Esophagus squamous epithelium (tissue), 5 donors: ENCODE measurements at places on chromosomes 6 and 20.

DNA sequence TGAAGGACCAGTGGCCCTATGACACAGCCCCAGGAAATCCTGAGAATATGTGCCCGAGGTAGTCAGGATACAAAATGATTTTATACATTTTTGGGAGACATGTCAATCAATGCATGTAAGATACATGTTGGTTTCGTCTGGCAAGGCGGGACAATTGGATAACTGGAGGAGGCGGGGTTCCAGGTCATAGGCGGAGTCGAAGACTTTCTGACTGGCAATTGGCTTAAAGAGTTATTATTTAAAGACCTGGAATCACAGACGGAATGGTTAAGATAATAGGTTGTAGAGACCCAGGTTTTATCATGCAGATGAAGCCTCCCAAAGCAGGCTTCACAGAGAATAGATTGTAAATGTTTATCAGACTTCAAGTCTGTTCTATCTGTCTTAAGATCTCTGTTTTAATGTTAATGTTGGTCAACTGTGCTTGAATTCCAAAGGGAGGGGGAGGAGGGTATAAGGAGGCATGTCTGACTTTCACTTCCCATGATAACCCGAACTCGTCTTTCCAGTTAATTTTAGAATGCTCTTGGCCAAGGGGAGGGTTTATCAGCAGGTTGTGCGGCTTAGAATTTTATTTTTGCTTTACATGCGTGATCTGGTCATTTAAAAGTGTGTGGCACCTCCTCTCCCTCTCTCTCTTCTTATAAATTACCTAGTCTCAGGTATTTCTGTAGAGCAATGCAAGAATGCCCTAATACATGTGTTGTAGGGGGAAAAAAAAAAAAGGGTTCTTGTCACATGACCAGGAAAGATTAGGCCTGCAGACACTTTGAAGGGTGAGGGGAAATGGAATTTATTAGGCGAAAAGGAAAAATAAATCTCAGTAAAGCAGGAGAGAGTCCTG is 230.7 kb downstream of the NFATC2 start:
- no peak for DNase-seq

- DNase-seq = no peak
Measured at GRCh38 chr6:160420969-160421556, 72.9 kb downstream of the SLC22A3 start.

DNA sequence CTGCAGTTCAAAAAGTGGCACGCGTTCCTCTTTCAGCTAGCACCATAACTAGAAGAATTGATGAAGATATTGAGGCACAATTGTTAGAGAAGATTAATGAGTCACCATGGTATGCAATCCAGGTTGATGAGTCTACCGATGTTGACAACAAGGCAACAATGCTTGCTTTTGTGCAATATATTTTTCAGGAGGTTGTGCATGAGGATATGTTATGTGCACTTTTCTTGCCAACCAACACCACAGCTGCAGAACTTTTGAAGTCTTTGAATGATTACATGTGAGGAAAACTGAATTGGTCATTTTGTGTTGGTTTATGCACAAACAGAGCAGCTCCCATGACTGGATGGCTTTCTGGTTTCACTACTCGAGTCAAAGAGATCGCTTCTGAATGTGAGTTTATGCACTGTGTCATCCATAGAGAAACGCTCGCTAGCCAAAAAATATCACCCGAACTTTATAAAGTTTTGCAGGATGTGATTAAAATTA is 129.3 kb upstream of the SLC24A3 start:
- DNase-seq = no peak

- no peak for DNase-seq
Measured at GRCh38 chr6:113047148-113047547, 700.0 kb downstream of the RFPL4B start.

GRCh38 chr6:127950566-127951145 is 49.8 kb upstream of the THEMIS start:
- no peak for DNase-seq

DNA sequence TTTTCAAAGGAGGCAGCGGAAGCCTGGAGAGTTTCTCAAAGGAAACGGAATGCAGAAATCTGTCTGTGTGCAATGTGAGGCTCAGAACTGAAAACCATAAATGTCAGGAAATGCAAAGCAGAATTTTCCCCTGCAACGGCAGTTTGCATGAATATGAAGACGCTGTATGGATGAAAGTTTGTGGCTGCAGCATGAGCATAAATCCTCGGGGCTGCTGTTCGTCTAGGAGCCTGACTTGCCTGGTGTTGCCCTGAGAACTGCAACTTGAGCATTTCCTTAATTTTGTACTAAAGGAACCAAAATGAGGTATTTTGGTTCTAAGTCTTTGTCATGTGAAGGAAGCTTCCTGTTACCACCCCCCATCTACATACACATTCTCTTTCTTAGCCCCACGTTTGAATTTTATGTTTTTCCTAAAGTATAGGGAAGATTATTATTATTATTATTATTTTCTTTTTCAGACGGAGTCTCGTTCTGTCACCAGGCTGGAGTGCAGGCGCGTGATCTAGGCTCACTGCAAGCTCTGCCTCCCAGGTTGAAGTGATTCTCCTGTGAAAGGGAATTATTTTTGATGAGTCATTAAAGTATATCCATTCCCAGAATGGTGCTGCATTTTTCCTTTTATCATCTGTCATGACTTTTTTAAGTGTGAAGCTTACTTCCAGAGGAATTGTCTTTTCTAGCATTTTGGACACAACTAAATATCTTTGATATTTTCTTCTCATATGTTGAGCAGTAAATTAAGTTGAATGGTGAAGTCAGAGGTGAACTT is 33.1 kb downstream of the MTHFD1L start:
- DNase-seq = no peak

GRCh38 chr6:166599205-166599604 is 12.7 kb upstream of the RAMACL start:
- DNase-seq = no peak

GRCh38 chr6:18028332-18028731 is 40.9 kb upstream of the KIF13A start:
- DNase-seq = no peak

- DNase-seq = no peak
Measured at GRCh38 chr20:62878244-62879038, 16.8 kb upstream of the TCFL5 start.

GRCh38 chr6:113495521-113495920 is 361.6 kb upstream of the MARCKS start:
- no peak for DNase-seq

GRCh38 chr20:35648836-35649235 is 15.9 kb downstream of the CPNE1 start:
- DNase-seq = no peak
